ENCODE measurements at places on chromosomes 4 and X.

- DNase-seq, result no peak
These were observed 200.0 kb downstream of the IL1RAPL1 start for GRCh38 chrX:28787206-28787605.

DNA sequence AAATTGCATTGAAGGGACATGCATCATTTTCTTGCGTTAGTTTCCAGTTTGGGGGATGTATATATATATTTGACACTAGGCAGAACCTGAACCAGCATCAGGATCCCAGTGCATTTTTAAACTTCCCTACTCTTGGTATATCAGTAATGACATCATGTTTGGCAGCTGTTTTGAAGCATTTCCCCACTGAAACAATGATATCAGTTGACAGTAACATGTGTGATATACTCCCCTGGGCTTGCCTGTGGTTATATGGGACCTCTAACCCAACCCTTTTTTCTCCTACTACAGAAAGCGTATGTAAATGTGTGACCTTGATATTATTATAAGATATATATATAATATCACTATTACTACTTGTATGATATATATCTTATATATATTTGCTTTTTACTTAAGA lies 225.9 kb upstream of the CASK start:
- DNase-seq, result no peak

DNA sequence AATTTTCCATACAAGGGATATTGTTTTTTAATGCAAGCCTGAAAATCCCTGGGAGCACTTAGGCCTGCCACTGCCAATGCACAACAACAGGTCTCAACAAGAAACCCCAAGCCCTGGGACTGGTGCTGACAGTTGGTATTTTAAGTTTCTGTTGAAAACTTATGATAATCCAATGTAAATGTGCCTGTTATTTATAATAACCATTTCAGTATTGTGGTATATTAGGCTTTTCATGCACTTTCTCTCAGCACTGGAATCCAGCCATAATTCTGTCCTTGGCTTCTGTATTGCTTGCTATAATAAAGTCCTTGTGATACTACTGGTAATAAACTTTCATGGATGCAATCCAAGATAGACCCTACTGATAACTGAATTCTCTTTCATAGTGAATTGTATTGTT lies 218.9 kb downstream of the PCDH7 start:
- DNase-seq, result no peak

GRCh38 chrX:71365356-71365874 lies 742 bp upstream of the TAF1 start:
- no peak for DNase-seq

DNA sequence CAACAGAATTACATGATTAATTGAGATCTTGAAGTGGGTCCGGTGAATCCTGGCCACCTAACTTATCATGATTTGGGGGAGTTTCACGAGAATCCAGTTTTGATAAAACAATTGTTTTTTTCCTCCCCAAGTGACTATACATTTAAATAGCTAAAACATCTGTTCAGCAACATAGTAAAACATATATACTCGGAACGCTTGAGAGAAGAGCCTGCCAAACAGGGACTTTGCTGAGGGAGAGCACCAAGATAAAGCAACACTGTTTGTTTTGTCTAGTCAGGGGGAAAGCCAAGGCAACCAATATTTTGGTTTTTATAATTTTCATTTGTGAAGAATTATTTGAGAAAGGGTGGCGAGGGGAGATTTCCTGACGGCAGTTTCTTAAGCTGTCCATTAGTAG lies 381 bp downstream of the PHEX start:
- DNase-seq, result no peak

- DNase-seq, result no peak
These were observed 10.4 kb downstream of the PAQR3 start for GRCh38 chr4:78928835-78929234.

GRCh38 chr4:17701138-17701839 lies 80.1 kb downstream of the FAM184B start:
- DNase-seq, result no peak

DNA sequence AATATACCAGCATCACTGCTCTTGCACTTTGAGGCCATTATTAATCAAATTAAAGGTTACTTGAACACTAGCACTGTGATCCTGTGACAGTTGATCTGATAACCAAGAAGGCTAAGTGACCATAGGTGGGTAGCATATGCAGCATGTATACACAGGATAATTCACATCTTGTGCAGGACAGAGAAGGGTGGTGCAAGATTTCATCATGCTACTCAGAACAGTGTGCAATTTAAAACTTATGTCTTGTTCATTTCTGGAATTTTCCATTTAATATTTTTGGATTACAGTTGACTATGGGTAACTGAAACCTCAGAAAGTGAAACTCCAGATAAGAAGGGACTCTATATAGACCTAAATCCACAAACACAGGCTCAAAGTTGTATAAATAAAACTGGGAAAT lies 78.2 kb upstream of the PDE5A start:
- DNase-seq, result no peak
